Left kidney (tissue), 8 donors: ENCODE measurements at places on chromosomes 5 and 9. TPM values are rescaled to one million over a fixed set of nuclear protein-coding genes. Genes with fewer than 3 reads are reported as not detected.
A peak's percentile ranks its signal among the peaks of the same experiment; 100 is the strongest.

Gene SLIT3
- polyA plus RNA-seq: 51.5 TPM

Gene EQTN
- polyA plus RNA-seq: 0.43 TPM

Gene PCDHGB3
- polyA plus RNA-seq: 2.8 TPM

Gene MED22
- 25.6 TPM for polyA plus RNA-seq

Gene ANXA2R
- 1.4 TPM for polyA plus RNA-seq

Gene SPATA31C1
- polyA plus RNA-seq: 0.58 TPM

Gene TRIM32
- polyA plus RNA-seq: 24.7 TPM

Gene C9orf153
- polyA plus RNA-seq: 0.15 TPM

Gene DMRT3
- polyA plus RNA-seq: 1.5 TPM

DNA sequence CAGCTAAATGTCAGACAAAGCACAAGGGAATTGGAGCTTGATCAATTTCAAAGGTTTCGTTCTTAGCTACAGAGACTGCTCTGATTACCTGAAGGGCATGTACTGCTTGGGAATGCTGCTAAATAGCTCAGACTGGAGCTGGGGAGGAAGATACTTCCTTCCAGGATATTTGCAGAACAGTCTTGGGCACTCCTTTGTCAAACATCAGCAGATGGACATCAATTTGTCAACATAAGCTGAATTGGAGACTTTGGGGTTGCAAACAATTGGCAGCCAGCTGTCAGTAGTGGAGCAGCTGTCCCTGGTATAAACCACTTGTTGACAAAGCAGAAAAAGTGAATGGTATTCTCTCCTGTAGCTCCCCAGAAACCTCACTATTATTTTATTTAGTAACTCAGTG is 182.0 kb downstream of the CCDC192 start:
- no peak for DNase-seq

- no peak for DNase-seq
Observed at GRCh38 chr5:54760182-54760935, 225.0 kb downstream of the ESM1 start.

DNA sequence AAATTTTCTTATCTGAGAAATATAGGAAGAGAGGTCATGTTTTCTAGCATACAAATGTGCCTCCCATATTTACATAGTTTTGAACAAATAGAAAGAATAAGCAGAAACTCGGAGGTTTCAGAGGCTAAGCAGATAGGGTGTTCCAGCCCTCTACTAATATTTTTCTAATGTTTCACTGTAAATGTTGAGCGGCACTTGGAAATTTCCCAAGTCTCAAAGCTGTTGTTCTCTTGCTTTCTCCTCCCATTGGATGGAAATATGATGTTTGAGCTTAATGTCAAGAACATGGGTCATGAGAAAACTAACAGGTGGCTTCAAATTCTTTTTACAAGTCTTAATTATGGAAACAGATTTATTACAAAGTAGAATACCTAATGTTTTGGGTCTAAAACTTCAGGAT is 5.1 kb downstream of the SPINK1 start:
- DNase-seq: no peak

DNA sequence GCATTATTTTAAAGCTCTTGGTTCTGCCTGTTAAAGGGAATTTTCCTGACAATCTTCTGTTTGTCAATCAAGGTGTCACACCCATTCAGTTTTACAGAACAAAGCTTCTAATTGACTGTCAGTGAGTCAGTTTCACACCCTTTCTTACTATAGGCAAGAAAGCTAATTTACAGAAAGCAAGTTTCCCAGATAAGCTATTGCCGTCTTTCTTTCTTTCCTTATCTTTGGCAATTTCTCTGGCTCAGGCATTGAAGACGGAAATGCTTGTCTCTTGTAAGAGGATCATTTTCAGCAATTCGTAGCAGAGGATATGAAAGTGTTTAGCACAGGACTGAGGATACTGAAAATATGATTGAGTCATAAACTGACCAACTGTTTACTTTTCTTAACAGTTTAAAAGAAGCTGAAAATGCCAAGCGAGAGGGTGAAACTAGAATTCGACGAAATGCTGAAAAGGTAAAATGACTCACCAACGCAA is 27.0 kb downstream of the SPINK5 start:
- no peak for DNase-seq

DNA sequence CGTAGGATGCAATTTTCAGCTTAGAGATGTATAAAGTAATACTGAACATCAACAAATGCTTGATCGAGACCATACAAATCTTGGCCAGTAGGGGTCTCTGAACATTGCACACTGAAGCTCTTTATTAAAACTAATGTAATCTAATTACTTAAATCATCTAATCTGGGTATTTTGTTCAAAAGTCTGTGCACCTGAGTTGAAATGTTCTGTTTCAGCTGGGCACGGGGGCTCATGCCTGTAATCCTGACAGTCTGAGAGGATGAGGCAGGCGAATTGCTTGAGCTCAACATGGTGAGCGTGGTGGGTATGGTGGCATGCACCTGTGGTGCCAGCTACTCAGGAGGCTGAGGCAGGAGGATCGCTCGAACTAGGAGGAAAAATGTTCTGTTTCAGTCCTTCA is 41.0 kb downstream of the ESM1 start:
- DNase-seq: peak; percentile 36

- no peak for DNase-seq
Observed at GRCh38 chr9:17045381-17045940, 89.4 kb upstream of the CNTLN start.

- no peak for DNase-seq
Observed at GRCh38 chr5:56588636-56589480, 226.5 kb upstream of the MAP3K1 start.

GRCh38 chr5:178474562-178475184 is 115.5 kb downstream of the COL23A1 start:
- DNase-seq: no peak

DNA sequence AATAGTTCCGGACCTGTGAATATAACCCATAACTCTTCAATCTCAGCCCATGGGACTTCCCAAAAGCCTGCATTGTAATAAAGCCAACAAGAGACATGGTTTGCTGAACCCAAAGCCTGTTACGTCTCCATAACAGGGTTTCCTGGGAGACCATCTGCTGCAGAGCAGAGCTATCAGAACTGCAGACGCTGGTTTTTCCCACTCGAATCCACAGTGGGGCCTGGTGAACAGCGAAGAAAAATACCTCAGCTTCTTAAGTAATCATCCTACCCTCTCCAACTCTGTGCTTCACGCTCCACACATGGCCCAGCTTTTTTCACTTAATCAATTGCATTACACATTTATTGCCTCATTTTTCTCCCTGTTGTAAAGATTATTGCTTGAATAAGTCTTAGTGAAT is 409.5 kb upstream of the GRIA1 start:
- DNase-seq: no peak

GRCh38 chr9:95305770-95306492 is 11.6 kb downstream of the FANCC start:
- no peak for DNase-seq

DNA sequence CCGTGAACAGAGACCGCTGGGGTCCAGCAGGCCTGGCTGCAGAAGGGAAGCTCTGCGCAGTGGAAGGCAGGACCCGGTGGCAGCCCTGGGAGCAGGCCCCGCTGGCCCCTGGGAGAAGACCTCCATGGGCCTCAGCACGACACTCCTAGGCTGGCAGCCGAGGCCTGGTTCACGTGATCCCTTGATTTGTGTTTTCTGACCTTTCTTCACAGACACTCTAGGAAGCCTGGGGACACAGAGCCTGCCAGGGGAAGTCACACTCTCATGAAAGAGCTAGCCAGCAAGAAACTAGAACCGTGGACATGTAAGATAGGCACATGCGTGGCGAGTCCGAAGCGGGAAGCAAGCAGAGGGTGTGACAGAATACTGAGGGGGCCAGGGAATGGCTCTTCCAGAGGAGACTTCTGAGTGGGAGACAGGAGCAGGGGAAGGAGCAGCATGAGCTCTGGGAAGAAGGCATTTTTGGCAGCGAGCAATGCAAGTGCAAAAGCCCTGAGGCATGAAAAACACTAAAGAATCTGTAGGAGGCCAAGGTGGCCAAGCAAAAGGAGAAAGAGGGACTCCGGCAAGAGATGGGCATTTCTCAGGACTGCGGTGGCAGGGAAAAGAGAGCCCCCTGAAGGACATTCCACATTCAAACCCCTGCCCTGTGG is 26.6 kb upstream of the IL17B start:
- DNase-seq: no peak

DNA sequence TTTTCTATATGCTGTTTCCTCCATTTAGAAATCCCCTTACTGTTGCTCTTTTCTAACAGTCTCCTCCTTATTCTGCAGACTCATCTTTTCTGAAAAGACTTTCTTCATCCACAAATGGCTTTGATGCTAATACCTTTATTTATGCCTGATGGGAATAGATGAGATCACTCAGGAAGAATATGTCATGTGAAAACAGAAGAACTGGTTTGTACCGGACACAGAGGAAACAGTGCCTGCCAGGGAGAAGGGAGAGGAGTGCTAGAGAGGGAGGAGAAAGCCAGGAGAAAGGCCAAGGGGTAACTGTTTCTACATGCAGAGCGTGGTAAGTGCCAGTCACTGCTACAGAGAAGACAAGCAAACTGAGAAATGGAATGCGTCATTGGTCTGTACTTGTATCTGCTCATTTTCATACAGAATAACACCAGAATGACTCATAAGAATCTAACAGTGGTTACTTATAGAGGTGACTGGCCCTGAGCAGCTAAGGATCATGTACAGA is 45.9 kb upstream of the PJA2 start:
- peak; percentile 39 for DNase-seq

DNA sequence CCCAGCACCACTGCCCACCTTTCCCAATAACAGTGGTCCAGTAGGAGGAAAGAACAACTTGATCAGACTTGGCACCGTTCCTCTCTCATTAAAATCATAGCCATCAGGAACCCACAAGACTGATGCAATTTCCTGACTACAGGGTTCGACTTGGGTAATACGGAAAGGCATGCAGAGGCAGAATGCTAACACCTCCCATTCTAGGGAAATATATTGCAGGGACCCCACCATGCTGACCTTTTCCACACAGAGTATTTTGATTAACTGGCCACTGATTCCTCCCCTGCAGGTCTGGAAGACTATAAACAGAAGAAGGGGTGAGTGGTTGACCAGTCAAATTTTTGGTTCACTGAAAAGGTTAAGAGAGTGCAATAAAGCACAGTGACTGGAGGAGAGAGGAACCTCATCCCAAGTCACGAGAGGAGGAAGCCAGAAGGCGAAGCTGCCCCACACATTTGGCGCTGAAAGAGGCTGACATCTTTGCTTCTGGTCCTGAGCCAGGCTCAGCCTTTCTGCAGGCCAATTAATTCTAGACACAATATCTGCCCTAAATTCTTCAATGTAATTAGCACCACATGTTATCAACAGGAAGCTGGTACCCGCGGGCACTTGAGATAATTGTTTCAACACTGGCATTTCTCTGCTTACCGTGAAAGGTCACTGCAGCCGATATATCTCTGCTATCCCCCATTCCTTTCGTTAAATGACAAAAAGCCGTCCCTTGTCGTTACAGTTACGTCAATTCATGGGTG is 64.7 kb upstream of the SPOCK1 start:
- peak; percentile 46 for DNase-seq

- DNase-seq: no peak
Observed at GRCh38 chr5:122291000-122291901, 20.8 kb upstream of the SNCAIP start.

- DNase-seq: no peak
Observed at GRCh38 chr5:151662805-151663204, 23.9 kb downstream of the SPARC start.

- DNase-seq: peak; percentile 58
Observed at GRCh38 chr9:74554751-74555419, 57.8 kb downstream of the RORB start.

DNA sequence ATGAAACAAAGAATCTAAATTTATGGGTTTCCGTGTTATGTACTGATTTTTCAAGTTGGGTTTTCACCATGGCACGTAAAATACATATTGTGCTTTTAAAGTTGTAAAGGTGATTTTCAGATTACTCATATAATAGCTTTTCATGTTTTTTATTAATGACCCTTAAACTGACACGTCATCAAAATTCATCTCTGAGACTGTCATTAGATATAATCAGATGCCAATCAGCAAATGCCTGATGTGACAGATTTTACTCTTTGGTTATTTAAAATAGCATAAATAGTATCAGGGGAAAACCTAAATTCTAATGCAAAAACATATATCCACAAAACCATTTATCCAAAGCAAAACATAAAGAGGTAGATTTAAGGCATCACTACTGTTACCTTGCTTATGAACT is 11.0 kb downstream of the RFX3 start:
- no peak for DNase-seq

DNA sequence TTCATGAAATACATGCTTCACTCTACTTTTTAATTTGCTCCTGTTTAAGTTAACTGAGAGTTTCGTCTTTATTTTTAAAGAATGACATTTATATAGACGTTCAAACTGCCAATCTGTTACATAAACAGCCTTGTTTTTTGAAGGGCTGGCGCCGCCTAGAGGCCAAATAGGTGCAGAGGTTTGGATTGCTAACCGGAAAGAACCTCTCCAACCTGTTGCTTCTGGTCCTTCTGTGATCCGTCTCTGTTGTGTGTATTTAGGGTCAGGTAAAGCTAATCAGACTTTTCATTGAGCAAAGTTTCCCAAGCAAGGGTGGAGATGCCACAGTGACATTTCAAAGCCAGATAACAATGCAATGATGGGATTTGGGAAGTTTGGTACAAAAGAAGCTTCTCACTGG is 39.5 kb upstream of the GLIS3 start:
- DNase-seq: peak; percentile 84

DNA sequence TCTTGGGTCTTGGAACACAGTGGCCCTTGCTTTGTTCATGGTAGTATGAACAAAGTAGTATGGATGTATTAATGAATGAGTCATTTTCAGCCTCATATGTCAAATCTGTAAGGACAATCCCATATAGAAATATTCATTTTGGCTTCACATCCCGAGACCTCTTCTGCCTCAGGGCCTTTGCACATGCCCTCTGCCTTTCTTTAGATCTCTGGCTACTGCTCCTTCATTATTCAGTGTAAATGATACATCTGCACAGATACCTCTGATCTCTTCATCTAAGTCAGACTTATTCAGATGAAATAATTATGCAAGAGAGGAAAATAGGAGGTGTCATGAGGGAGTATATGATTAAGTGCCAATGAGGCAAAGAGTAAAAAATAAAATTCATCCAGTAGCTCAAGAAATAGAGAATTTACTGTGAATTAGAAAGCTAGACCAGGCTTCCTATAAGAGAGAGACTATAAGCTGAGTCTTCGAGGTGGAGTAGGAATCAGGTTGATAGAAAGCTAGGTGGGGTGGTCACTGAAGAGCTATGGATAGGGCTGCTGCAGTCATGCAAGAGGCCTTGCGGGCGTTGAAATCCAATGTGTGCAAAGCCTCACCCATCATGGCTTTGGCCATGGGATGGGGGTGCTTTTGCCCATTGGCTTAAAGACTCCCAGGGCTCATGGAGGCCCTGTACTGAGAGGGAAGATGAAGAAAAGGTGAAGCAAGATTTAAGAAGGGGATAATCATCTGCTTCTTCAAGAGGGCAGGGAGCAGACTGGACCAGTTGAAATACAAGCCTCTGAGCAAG is 3.7 kb upstream of the TTLL11 start:
- no peak for DNase-seq

- DNase-seq: peak; percentile 31
Observed at GRCh38 chr5:166329149-166329800, 1962.2 kb upstream of the WWC1 start.

DNA sequence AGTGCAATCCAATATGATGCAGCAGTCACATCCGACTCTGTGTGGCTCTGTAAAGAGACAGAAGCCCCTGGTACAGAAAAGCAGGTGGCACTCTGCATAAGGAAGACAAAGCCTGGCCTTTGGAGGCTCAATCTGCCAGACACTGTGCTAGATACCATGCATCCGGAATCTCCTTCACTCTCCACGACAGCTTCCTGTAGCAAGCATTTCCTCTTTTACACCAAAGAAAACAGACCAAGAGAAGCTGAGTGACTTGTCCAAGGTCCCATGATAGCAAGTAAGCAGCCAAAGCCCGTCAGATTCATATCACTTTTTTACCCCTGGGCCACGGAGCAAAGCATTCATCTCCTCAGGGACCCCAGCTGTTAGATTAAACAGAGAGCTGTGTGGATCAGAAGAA is 64.2 kb upstream of the SMIM23 start:
- no peak for DNase-seq
